ENCODE measurements at places on chromosomes 5 and 9. TPM values are rescaled to one million over a fixed set of nuclear protein-coding genes. Genes with fewer than 3 reads are reported as not detected.

DNA sequence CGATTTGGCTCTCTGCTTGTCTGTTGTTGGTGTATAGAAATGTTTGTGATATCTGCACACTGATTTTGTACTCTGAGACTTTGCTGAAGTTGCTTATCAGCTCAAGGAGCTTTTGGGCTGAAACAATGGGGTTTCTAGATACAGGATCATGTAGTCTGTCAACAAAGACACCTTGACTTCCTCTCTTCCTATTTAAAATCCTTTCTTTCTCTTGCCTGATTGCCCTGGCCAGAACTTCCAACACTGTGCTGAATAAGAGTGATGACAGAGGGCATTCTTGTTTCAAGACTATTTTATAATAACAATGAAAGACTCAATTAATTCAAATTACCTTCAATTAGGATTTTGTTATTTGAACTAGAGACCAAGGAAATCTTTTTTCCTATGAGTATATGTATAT, 692.5 kb downstream of the PRR16 start:
- DNase-seq = no peak

DNA sequence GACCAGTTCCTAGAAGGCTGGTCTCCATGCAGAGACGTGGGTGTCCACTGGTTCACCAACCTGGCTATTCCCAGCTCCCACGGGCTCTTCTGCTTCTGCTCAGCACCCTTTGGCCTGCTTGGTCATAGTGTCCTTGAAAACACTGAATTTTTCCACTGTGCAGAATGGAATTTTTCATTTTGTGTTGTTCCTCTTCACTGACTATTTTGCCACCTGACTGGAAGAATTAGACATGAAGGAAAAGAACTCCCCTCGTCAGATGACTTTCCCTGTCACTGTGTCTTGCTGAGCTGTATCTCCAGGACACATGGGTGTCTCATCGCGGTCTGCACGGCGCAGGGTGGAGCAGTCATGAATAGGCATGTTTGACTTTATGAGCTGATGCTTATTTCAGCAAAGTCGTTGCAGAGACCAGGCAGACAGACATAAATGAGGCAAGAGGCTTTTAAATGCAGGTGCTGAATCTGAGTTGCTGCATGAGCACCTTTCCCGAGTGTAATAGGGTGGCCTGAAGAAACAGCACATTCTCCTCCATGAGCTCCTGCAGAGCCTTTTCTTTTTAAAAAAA, 50.2 kb upstream of the SEMA4D start:
- no peak for DNase-seq

DNA sequence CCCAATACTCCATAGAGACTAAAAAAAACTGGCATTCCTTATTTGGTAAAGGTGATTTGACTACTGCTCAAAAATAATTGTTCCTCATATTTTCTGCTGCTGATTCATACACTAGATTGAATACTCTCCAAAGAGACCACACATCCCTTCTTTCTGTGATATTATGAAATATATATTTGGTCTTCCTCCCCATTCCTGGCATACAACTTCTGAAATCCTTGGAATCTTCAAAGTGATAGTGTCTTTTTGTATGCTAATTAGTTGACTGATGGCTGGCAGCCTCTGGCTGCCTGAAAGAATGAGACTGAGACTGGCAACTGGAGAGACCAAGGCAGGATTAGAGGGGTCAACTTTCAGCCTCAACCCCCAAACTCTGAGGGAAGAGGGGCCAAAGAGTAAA, 348.0 kb upstream of the RFX3 start:
- no peak for DNase-seq

- DNase-seq = no peak
Measured at GRCh38 chr5:143462431-143462830, 58.9 kb upstream of the NR3C1 start.

GRCh38 chr5:166428264-166428803, 1863.1 kb upstream of the WWC1 start:
- DNase-seq = no peak

- no peak for DNase-seq
Measured at GRCh38 chr5:5783021-5783420, 360.5 kb downstream of the ICE1 start.

DNA sequence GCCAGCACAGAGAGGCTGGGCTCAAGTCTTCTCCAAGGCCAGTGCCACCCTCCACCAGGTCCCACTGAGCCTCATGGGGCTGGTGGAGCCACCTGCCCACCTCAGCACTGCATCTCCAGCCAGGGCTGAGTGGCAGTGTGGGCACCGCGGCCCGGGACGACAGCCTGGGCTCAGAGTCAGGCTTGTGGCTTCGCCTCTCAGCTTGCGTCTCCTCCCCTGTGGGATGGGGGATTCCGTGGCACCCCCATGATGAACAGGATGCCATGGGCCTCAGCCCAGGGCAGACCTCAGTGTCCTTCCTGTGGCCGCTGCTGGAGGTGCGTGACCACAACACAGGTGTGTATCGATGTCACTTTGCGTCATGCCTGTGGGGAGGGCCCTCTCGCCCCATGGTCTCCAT, 136.4 kb upstream of the PPP1R26 start:
- DNase-seq = no peak

DNA sequence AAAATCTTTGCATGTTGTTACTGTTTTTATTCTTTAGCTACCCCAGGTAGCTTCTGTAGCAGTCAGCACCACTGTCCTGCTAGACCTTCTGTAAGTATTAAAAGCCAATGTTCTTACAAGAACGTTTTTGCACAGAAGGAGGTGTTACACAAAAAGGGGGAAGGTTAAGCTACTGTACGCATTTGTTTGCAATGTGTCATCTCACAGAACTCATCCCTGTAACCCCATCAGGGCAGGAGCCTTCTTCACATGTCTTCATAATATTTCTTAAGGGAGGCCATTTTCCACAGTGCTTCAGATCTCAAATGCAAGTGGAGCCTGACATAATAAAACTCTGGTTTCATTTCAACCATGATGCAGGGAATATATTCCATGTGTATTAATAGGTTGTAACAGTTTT, 67.9 kb downstream of the OSMR start:
- DNase-seq = no peak

DNA sequence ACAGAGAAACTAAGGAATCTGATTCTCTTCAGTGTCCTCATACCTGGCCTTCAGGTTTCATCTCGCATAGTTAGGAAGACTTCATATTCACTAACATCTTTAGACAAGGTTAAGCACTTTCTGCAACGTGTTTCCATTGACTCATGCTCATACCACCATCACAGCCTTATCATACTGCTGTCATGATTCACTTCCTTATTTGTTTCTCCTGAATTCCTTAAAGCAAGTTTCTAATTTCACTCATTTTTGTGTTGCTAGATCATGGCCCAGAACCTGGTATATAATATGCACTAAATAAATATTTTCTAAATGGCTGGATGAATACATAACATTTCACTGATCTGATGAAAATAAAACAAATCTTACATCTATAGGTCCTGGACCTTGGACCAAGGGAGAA, 472.9 kb downstream of the PRELID2 start:
- peak; percentile 19 for DNase-seq

DNA sequence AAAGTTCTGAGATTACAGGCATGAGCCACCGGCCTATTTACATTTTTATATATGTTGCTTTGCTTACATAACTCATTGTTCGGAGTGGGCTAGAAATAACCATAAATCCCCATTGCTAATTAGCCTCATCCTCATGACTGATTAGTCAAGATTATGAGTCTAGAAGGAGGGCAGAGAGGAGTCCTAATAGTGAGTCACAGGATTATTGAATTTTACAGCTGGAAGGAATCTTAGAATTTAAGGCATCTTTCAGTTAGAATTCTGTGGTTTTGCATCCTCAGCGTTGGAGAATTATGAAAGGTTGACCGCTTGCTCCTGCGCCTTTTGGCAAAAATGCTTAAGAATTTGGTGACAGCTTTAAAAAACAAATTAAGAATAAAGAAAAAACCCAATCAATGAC, 2.6 kb upstream of the PBX3 start:
- no peak for DNase-seq

DNA sequence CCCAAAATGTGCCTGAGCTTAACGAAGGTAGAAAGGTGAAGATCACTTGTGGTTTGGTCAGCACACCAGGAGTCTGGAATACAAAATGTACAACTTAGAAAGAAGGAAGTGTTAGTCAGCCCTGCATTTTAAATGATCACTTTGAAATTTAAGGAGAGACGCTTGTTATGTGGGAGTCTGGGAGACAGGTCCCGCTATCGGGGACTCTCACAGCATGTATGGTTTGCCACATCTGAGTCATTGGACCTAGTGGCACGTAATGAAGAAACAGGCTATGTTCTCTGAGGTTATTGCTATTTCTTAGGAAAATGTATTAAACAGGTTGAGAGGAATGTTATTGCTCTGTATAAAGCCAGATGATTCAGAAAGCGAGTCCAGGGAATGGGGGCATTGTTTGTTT, 2362.5 kb upstream of the WWC1 start:
- DNase-seq = peak; percentile 45

- DNase-seq = no peak
Measured at GRCh38 chr5:22986281-22986680, 133.1 kb upstream of the CDH12 start.

DNA sequence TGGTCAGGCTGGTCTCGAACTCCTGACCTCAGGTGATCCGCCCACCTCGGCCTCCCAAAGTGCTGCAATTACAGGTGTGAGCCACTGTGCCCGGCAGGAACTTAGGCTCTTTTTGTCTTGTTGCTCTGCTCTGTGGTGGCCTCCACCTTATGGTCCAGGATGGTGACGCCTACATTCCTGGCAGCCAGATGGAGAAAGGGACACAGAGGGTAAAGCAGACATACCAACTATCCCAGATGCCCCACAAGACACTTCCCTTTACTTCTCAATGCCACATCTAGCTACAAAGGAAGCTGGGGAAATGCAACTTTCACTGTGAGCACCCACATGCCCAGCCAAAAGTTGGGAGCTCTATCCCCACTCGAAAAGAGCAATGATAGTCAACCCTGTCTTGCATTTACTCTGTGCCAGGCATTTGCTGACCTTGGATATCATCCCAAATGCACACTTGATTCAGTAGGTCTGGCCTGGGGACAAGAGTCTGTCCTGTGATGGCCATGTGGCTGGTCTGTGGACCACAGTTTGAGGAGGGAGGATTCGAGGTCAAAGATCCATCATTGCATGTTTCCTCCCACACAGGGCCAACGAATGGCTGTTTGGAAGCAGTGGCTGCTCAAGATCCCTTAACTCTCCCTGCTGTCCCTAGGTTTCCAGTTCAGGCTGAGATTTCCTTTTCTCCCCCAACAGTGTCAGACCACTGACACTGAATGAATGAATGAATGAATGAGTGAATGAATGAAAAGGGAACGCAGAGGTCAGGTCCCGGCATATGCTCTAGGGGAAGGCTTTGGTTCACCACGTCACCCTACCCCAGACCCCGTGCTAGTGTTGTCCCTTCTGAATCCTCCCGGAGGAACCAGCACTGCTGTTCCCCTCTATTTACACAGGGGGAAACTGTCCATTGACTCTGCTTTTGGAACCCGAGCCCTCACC, 1.4 kb upstream of the ERGIC1 start:
- DNase-seq = no peak

DNA sequence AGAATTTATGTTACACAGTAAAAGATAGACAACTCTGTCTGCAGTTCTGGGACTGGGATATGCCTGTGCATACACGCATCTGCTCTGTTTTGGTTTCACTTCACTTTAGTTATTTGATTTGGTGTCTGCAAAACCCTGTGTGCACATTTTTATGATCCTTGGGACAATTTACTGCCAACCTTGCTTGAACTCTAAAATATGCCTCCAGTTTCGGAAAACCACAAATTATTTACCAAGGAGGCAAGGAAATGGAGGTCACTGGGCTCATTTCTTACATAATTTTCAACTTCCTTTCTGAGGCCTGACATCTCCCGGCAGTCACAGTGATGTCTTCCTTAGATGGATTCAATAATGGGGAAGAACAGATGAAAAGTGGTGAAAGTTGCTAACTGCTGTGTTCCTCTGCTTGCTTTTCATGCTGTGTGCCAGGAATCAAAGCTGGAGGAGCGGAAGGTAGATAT, 61.2 kb upstream of the TAF11L2 start:
- no peak for DNase-seq

DNA sequence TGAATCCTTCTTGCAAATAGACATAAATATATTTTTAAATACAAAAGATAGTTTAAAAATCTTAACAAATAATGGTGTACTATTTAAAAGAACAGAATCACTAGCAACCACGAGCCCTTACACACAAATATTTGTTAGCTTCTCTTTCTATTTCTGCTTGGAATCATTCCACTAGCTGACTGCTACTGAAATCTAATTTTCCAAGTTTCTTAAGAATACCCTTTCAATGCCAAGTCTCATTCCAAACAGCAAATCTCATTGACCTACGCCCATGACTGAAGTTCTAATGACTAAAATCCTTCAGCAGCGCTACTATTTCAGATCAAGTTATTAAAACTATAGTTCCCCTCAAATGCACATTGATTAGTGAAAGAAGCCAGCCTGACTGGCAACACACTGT, 13.2 kb upstream of the PPP1R2B start:
- no peak for DNase-seq

DNA sequence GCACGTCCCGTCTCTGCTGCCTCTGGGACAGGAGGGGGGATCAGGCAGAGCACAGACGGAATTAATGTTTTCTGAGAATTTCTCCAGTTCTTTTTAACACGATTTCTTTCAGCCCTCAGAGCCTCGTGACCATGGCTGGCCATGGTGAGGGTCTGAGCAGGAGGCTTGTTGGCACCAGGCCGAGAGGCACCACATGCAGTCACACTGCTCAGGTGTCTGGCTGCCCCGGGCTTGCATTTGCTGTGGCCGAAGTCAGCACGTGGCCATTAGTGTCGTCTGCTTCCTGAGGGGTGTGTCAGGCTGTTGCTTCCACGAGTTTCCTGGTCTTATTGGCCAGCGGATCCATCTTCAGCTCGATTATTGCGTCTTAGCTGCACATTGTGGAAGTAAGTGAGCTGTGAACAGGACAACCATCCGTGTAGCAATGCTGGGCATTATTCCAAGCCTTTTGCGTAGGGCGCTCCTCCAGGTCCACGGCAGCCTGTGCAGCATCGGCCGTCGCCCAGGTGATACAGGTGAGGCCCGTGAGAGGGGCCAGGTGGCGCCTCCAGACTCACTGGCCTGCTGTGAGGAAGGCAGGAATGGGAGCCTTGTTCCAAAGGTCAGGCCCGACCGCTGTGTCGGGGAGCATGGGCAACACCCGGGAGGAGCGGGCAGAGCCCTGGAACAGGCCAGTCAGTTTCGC, 114.2 kb upstream of the CACNA1B start:
- DNase-seq = no peak

GRCh38 chr9:124392871-124393460, 22.3 kb downstream of the PSMB7 start:
- peak; percentile 71 for DNase-seq

NDUFA8 gene
- total RNA-seq = 88.0 TPM

CYLC2 gene
- not detected for total RNA-seq

SUSD3 gene
- not detected for total RNA-seq

UBTD2 gene
- 34.6 TPM for total RNA-seq

CLIC3 gene
- total RNA-seq = 0.64 TPM

CKMT2 gene
- not detected for total RNA-seq

CCL27 gene
- total RNA-seq = not detected

ADGRD2 gene
- total RNA-seq = not detected

DMRT3 gene
- not detected for total RNA-seq

CTSV gene
- 10.7 TPM for total RNA-seq

SPINK6 gene
- not detected for total RNA-seq
